ENCODE measurements at places on chromosomes 2 and 18.

DNA sequence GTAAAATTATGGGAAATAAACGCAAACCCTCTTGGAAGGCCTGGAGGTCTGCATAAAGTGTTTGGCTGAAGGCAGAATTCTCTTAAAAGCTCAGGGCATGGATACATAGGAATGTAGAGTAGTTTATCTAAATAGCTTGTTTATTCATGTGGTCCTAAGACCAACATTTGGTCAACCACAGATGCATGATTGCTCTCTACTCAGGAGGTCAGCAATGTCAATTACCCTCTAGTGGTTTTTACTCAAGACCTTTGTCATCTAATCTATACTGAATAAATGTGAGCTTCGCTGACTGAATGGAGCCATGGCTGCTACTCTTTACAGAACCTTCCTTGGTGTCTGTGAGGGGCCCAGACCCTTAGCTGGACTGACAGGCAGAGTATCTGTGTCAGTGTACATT, 139.8 kb downstream of the ATL2 start:
- DNase-seq: no peak

DNA sequence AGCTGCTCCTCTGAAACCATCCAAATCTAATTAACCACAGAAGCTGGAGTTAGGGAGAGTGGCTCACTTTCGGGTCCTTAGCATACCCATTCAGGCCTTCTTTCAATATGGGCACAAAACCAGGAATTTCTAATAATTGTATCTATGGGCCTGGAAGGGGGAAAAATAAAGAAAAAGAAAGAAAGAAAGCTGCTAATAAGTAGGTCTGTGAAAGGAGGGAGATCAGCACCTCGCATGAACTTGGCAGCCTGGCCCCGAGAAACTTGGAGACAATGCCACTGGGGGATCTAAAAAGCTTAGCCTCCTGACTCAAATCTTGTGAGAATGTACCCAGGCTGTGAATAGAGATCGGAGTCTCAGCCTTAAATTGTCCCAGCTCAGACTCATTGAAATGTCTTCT, 252.1 kb upstream of the SLC14A2 start:
- DNase-seq: no peak

GRCh38 chr2:18245375-18245774, 315.1 kb downstream of the RDH14 start:
- no peak for DNase-seq

DNA sequence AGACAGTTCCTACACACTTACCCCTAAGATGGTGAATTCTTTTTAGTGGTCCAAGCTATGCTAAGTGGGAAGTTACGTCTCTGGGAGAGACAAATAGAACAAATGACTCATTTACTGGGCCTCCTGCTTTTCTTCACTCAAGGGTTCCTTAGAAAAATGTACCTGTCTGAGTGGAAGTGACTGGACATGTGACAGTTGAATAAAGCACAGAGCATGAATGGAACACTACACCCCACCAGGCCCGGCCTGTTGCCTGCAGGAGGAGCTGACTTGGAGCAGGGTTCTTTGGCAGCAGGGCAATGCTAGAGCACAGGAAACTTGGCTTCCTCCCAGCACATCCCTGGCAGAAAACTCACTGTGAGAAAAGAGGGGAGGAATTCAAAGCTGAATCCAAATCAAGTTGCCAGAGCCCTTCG, 451.0 kb upstream of the SETBP1 start:
- peak; percentile 65 for DNase-seq

DNA sequence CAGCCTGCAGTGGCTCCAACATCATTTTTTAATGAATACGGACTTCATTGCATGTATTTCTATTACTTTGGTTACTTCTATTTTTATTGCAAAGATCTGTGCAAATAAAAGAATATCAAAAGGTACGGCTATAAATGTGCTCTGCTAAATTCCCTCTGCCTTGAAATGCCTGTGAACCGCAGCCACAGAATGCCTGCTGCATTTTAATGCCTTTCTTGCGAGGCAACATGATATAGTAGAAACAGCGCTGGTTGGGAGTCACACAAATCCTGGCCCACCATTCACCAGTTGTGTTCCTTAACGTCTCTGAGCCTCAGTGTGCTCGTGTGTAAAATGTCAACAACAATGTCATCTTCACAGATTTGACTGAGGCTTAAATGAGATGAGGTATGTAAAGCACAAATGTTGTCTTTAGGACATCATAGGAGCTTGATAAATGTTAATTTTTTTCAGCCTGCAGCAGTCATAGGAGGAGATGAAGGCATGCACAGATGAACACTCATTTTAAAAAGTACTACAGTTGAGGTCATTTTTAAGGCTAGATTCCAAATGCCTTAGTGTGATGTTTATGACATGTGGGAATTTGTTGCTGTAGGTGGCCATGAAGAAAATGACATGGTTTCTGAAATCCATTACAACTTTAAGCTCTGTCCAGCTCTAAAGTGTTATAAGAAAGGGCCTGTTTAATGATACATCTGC, 187.6 kb upstream of the NRP2 start:
- no peak for DNase-seq

DNA sequence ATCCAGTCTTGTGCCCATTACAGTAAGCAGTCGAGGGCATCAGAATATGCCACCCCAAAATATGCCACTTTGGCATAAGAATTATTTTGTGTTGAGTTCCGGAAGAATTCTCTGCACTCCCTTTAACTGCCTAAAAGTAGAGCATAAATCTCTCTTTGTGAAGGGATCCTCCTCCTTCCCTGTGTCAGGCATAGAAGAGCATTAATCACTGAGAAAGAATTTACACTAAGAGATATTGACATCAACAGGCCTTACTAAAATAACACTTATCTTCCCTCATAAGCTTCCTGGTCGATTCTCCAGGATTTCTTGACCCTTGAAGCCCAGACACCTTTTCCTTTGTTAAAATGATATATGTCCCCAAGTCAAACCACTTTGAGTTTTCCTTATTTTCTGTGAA, 27.6 kb upstream of the KYNU start:
- DNase-seq: no peak

DNA sequence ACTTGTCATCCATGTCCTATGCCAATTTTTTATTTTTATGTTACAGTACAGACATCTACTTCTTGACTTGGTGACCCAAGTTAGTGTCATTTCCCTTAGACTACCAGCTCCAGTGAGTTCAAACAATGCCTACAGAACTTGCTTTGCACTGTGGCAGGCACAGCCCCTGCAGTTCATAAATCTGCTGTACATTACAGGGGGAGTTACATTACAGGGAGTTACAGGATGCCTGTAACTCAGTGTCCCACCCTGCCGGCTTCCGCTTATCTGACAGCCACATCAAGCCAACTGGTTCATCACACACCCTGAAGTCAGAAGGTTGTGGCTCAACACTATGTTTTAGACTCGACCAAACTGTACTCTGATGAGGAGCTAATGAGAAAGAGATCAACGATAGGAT, 7.8 kb upstream of the NPAS2 start:
- DNase-seq: no peak

DNA sequence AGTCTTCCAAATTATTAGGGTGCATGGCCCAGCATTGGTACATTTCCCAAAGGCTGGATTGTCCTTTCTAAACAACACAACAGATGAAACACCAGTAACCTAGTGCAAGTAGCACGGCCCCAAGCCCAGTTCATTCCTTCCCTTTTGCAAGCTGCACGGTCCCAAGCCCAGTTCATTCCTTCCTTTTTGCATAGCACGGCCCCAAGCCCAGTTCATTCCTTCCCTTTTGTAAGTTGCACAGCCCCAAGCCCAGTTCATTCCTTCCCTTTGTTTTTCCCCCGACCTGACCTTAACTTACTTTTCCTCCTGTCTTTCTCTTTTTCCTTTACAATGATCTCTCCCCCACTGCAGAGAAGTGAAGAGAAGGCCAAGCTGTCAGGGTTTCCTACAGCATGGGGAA, 60.9 kb downstream of the C18orf63 start:
- DNase-seq: no peak

- DNase-seq: no peak
Measured at GRCh38 chr2:152555048-152555447, 162.2 kb downstream of the PRPF40A start.

GRCh38 chr2:134027980-134028379, 225.9 kb upstream of the MGAT5 start:
- no peak for DNase-seq

GRCh38 chr2:38375696-38376345, 1.3 kb downstream of the ATL2 start:
- no peak for DNase-seq

- no peak for DNase-seq
Measured at GRCh38 chr2:215607766-215608165, 171.9 kb upstream of the FN1 start.

GRCh38 chr2:109300582-109300981, 171.6 kb downstream of the SH3RF3 start:
- DNase-seq: no peak

GRCh38 chr18:41331661-41332060, 623.4 kb upstream of the PIK3C3 start:
- no peak for DNase-seq

DNA sequence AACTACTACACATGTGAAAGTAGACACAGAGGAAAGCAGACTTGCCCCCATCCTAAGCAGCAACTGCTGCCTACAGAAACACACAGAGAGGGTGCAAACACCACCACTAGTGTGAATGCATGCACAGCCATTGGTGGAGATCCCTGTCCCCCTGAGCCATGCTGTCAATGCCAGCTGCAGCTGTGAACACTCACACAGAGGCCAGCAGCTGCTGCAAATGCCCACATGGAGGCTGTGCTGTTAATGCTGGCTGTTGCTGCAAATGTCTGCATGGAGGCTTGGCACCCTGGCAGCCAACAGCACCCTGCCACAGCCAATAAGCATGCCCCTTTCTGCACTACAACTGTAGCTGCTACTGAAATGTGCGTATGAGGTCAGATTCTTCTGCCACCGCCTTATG, 355.0 kb downstream of the LNPK start:
- DNase-seq: no peak

- no peak for DNase-seq
Measured at GRCh38 chr2:47295981-47296635, 106.8 kb upstream of the MSH2 start.

- no peak for DNase-seq
Measured at GRCh38 chr2:63118821-63119220, 68.2 kb downstream of the OTX1 start.

Measured in anterior cingulate cortex (tissue), 58 donors.